NCI-H2081 treated with DMSO at 0.1 percent for 48 hours (cell line): ENCODE measurements at places on chromosomes 2 and 18.

DNA sequence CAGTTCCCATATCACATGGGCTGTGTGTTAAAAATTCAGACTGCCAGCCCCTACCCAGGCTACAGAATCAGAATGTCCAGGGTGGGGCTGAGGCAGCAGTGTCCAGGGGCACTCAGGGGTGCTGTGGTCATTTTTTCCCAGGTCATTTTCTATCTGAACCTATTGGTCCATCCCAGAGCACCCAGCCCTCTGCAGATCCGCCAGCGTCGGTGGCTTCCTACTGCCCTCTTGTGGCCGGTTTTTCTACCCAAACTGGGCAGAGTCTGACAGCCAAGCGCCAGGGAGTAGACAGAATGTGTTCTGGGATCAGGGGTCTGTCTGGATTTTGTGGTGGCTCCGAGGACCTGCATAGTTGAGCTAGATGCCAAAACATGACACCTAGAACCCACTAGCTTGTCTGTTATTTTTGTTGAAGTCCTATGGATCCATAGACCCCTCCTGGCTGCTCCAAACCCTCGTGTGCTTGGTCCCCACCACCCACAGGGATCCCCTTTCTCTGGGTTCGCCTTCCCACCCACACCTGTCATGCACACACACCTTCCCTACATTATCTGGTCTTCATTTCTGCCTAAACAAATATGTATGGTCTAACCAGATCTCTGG lies 34.1 kb upstream of the RMDN2 start:
- no peak for DNase-seq

DNA sequence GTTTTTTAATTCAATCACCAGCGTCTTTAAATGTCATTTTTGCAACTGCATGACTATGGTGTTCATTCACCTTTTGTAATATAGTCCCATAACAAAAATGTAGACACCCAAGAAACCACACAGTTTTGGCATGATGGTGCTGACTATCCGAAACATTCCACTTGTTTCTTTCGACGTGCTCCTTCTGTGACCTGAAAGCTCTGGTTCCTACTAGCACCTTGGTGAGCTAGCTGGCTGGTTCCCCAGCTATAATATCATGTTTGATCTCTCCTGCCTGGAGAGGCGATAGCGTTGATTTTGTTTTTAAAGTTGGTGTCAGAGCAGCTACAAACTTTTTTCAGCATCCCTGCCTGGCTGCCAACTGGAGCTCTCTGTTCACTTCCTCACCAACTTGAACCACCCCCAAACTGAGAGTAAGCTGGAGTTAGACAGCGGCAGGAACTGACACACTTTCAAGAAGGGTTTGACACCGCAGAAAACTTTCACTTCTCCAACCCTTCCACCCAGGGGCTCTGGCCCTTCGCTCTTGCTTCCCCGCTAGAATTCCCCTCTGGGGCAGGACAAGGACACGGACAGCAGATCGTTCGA lies 1.1 kb downstream of the ATAD2B start:
- no peak for DNase-seq

- DNase-seq, result no peak
Observed at GRCh38 chr18:7633171-7633570, 66.1 kb downstream of the PTPRM start.

DNA sequence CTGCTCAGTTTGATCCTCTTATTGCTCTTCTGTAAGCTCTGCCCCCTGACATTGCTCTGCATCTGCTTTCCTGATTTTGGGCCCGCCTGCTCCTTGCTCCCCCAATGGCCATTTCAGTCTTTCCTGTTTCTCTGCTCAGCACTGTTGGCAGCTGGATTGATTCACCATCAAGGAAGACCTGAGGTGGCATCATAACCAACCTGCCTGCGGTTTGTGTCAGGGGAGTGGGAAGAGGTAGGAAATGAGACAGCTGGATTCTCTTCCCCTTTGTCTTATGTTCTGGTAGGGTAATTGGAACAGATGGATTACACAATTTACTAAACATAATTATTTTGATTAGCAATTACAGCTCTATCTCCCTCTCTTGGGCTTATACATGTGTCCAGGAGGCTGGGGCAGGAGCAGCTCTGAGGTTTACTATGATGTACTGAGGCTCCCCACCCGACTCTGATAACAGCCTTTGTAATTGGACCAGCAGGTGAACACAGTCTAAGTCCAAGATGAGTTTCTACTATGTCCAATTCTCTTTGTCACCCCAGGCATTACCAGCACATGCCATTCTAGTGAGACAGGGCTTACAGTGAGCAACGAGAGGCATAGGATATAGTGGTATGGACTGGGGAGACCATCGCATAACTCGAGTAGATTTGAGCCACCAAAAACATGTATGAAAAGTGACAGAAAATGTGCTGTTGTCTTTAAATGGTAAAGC lies 151.8 kb upstream of the MMADHC start:
- no peak for DNase-seq

DNA sequence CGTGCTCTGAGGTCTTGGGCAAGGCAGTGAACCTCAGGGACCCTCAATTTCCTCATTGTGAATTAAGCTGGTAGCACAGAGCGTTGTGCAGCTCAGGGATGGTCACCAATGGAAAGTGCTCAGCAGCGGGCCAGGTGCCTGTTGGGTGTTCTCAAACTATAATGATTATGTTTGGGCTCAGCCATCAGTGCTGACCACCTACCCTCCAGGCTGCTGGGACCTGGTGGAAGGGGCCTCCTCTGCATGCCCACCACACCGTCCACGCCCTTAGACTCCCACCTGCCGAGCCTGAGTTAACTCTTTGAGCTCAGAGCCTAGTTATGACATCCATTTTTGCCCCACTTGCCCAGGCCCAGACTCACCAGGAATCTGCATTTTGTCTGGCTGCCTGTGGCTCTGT lies 35.0 kb downstream of the GLI2 start:
- no peak for DNase-seq

GRCh38 chr18:51721388-51721787 lies 523.9 kb upstream of the MEX3C start:
- DNase-seq, result no peak

DNA sequence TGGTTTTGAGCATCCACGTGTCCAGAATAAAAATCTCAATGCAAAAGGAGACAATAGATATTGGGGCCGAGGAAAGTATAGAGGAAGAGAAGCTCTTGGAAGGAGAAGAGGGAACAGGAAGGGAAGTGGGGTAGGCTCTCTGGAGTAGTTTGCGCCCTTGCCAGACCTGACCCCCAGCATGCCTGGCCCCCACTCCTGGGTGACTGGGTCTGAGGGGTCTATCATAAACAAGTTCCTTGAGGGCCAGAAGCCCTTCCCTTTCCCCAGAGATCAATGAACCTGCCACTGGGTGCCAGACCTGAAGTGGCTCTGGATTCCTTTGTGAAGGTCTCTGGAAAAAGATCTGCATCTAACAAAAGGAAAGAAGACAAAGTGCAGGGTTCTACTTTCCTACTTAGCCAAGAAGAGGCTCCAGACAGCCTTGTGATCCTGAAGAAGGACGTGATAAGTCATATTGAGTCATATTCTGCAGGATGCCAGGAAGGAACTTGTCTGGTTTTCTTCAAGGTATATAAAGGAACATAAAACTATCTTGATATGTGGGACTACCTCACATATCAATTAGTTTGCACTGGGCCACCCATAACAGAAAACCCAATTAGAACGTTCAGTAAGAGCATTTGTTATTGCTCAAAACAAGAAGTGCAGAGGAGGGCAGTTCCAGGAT lies 18.7 kb upstream of the ATOH8 start:
- no peak for DNase-seq
